ENCODE measurements at places on chromosomes 4 and X.

GRCh38 chr4:104044369-104044768 is 324.6 kb upstream of the TACR3 start:
- no peak for DNase-seq

- DNase-seq: no peak
Measured at GRCh38 chr4:18007625-18008024, 13.9 kb downstream of the LCORL start.

DNA sequence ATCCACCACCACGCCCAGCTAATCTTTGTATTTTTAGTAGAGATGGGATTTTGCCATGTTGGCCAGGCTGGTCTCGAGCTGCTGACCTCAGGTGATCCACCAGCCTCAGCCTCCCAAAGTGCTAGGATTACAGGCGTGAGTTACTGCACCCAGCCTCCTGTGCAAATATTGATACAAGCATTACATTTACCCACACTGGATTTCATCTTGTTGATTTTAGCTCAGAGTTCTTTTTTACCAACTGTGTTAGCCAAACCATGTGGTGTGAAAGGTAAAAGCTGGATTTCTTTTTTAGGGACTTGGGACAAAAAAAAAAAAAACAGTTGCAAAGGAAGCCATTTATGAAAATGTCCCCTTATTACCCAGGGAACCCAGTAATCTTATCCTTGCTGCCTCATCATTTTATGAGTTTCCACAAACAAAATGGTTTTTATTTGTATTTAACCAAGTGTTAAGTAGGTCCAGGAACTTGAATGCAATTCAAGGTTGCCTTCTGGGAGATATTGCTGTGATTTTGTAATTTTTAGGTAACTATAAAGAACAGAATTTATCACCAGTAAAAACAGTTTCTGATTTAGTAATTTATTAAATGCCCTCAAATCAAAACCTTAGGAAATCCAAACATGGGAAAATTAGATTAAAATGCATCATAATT is 202.5 kb downstream of the PALLD start:
- no peak for DNase-seq

DNA sequence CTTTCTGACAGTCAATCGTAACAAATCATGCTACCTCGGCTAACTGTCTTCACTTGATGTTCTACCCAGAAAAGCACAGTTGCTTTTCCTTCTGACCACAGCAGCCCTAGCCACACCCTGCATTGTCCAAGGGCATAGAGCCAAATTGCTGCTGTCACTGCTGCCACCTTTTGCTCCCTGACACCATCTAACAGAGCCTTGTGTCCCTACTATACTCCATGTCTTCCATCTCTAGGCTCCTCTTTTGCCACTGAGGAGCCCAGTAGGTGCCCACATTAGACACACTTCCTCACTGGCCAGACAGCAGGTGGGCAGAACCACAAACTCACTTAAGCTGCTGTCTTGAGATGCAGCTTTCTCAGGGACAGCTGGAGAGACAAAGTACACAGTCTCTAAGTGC is 91.4 kb downstream of the ANXA3 start:
- DNase-seq: no peak

DNA sequence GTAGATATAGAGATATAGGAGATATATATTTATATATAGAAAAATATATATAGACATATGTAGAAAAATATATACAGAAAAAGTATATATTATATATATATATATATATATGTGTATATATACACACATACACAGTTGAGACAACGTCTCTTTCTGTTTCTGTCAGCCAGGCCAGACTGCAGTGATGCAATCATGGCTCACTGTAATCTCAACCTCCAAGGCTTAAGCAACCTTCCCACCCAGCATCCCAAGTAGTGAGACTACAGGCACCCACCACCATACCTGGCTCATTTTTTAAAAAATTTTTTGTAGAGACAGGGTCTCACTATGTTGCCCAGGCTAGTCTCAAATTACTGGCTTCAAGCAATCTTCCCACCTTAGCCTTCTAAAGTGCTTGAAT is 426.3 kb downstream of the GPM6A start:
- no peak for DNase-seq

- DNase-seq: peak; percentile 12
Measured at GRCh38 chr4:5142726-5143125, 91.4 kb downstream of the STK32B start.

GRCh38 chr4:32321421-32321820 is 1601.3 kb downstream of the PCDH7 start:
- DNase-seq: no peak

- DNase-seq: no peak
Measured at GRCh38 chr4:152399246-152399645, 136.6 kb downstream of the FBXW7 start.

DNA sequence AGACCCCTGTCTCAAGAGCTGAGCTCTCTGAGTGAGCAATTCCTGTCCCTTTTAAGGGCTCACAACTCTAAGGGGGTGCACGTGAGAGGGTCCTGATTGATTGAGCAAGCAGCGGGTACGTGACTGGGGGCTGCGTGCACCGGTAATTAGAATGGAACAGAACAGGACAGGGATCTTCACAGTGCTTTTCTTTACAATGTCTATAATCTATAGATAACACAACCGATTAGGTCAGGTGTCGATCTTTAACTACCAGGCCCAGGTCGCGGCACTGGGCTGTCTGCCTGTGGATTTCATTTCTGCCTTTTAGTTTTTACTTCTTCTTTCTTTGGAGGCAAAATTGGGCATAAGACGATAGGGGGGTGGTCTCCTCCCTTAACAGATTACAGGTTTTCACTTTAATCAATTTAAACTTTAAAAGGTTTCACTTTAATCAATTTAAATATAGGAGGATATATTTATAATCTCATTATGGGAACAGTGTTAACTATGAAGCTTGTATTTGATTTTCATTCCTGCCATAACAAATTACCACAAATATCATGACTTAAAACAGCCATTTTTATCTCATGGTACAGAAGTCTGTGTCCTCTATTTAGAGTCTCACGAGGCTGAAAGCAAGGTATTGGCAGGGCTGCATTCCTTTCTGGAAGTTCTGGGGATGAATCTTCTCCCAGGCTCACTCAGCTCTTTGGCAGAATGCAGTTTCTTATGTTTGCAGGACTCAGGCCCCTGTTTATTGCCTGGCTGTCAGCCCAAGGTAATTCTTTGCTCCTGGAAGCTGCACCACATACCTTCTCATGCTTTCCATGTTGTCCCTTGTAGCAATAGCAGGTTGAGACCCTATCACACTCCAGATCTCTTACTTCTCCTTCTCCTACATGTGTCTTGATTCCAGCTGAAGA is 5.2 kb downstream of the SPATA4 start:
- DNase-seq: no peak

DNA sequence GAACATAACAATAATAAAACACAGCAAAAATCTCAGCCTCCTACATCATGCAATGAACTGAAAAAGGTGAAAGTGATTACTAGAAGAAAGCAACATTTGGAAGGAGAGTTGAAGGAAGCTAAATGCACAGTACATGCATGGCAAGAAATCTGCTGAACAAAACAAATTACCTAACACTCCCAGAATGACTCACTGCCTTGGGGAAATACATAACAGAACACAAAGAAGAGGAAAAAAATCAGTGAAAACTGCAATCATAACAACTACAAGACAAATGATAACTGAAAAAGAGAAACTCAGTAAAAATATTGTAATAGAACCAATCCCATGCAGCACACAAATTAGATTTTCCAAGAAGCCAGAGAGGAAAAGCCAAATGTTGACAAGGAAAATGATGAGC is 1513.2 kb downstream of the ARAP2 start:
- DNase-seq: no peak

DNA sequence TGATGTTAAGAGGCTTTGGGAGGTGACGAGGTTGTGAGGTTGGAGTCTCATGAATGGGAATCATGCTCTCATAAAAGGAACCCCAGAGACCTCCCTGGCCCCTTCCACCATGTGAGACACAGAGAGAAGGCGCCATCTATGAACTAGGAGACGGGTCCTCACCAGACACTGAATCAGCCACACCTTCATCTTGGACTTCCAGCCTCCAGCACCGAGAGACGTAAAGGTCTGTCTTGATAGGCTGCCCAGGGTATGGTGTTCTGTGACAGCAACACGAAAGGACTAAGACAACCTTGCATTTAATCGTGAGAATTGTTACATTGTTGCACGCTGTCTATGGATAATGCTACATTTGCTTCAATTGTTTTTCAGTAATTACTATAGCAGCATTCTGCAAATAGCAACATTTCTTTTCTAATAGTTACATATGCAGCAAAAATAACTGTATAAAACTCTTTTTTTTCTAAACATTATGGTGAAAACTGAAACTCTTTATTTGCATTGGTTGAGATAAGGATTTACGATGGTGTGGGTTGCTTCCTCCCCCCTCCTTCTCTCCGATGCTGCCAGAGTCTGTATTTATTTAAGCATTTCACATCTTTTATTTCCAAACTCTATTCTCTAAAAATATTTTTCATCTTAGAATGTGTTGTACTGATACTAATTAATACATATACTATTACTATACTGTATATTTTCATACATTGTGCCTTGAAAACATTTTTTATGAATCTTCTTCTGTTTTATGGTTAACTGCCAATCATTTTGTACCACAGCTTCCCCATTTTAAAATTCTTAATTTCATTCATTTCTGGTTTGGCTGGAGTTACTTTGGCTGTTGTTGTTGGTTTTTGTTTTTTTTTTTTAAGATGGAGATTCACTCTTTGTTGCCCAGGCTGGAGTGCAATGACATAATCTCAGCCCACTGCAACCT is 26.4 kb upstream of the AKAP17A start:
- no peak for DNase-seq

GRCh38 chrX:130109429-130110378 is 593 bp downstream of the ELF4 start:
- DNase-seq: no peak

- DNase-seq: peak; percentile 4
Measured at GRCh38 chr4:132651196-132651595, 497.9 kb upstream of the PCDH10 start.

GRCh38 chrX:118174516-118175098 is 58.0 kb upstream of the KLHL13 start:
- no peak for DNase-seq

- no peak for DNase-seq
Measured at GRCh38 chr4:185779517-185779916, 32.5 kb downstream of the SORBS2 start.

GRCh38 chrX:103562801-103563200 is 22.5 kb upstream of the TCEAL4 start:
- no peak for DNase-seq

- DNase-seq: no peak
Measured at GRCh38 chrX:124125471-124125870, 164.0 kb downstream of the STAG2 start.

DNA sequence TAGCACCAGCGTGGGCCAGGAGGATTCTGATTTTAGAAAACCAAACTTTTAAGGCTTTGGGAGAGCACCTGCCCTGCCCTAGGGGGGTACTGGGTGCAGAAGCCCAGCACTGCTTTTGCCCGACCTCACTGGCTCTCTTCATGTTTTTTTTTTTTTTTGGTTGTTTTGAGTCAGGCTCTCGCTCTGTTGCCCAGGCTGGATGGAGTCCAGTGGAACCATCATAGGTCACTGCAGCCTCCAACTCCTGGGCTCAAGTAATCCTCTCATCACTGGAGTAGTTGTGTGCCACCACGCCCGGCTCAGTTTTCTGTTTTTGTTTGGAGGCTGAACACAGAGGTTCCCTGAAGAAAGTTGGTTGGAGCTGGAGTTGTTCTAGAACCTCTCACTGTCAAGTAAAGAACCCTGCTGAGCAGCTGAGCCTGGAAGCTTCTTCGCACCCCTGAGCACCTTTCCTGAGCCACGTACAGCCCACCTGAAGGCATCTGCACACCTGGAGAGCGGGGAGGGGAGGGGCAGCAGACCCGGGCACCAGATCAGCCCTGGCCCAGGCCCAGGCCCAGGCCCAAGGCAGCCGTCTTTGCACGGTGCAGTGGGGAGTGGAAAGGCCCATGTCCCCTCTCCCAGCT is 49.5 kb downstream of the SHROOM2 start:
- DNase-seq: no peak

DNA sequence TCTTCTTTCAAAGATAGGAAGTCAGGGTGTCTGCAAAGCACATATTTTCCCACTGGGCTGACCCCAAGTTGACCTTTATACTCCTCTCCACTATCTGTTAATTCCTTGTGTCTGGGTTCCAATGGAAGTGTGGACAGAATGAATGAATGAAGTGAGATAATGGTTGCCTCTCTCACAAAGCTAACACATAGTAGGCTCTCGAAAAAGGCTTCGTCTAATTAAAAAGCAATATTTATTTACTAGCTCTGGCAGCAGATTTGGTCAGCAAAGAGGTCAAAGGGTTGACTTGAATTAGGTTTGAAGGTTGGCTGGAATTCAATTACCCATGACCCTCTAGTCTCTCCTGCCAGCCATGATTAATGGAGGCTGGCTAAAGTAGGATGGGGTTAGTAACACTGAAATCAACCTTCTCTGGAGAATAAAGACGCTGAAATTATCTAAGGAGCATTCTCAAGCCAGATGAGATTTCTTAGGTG is 280.3 kb upstream of the KLF3 start:
- no peak for DNase-seq

- DNase-seq: peak; percentile 25
Measured at GRCh38 chr4:86543560-86544309, 50.4 kb upstream of the PTPN13 start.

GRCh38 chr4:88897180-88897579 is 159.8 kb downstream of the FAM13A start:
- no peak for DNase-seq

DNA sequence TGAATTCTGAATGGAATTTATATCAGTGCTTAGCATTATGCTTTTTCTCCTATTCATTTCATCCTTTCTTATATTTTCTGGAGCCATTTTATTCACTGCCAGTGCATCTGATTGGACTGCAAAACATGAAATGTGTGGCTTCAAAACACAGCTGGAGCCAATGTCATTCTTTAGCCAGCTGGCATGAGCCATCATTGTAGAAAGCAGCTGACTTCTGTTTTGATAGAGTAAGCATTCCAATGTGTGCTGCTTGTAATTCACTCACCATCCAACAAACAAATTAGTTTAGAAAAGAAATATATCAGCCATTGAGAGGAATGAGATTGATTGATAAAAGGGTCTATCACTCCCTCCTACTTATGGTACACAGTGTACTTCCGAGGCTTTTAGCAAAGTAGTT is 2616.0 kb downstream of the ARAP2 start:
- peak; percentile 17 for DNase-seq

Data from putamen (tissue), 1 donor.